NCI-H1092 (cell line): ENCODE measurements at places on chromosomes 4 and X.
A peak's percentile ranks its signal among the peaks of the same experiment; 100 is the strongest.

- no peak for DNase-seq
These were observed 125.1 kb downstream of the NSUN7 start for GRCh38 chr4:40874901-40875300.

DNA sequence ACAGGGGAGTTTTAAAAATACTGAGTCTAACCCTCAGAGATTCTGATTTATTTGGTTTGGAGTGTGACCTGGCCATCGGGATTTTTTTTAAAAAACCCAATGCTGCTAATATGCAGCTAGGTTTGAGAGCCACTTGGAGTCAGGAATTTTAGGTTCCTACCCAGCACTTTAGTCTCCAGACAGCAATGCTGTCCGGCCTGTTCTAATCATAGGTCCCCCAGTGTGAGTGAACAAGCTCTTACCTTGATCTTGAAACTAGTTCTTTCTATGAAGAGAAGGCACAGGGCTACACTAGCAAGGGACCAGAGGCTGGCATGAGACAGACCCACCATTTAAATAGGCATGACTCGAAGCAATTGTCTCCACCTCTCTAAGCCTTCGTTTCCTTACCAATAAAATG lies 103.5 kb downstream of the SMIM20 start:
- no peak for DNase-seq

GRCh38 chr4:165058666-165059065 lies 5.0 kb downstream of the TRIM75 start:
- no peak for DNase-seq

GRCh38 chr4:90403781-90404180 lies 276.6 kb downstream of the CCSER1 start:
- DNase-seq = no peak

GRCh38 chr4:3747581-3747904 lies 18.6 kb upstream of the ADRA2C start:
- DNase-seq = no peak

GRCh38 chr4:84146300-84146959 lies 352.7 kb downstream of the NKX6-1 start:
- DNase-seq = no peak

GRCh38 chr4:13829457-13829856 lies 201.9 kb upstream of the BOD1L1 start:
- DNase-seq = no peak

DNA sequence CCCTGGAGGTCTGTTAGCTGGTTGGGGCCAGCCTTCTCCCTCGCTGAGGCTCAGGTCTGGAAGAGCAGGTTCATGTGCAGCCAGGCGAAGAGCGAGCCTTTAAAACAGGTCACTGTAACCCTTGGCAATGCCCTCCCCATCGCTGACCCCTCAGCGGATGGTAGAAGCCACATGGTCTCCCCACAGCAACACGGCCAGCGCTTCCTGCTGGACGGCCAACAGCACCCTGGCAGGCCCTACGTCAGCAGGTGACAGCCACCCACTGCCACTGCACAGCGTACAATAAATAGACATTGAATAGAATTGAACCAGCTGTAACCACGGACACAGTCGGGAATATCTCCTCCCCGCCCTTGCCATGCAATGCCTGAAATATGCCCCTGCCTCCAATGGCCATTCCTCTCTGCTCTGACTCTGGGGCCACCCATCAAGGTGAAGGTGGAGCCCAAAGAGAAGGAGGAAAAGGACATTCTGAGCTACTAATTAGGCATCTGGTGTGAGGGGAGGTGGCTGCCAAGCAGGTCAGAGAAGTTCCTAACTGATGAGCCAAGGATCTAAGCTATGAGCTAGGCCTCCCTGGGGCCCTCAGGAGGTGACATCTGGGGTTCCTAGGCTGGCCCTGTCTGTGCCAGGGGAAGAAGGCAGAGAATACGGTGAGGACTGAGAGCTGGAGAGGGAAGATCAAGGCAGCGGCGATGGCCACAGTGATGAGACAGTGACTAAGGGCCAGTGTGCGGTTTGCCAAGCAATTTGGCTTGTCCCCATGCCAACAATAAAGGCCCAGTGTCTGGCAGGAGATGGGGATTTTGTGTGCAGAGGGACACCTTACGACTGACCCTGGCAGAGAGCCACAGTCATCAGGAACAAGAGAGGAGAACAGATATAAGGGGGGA lies 202.3 kb downstream of the BCOR start:
- peak; percentile 69 for DNase-seq

DNA sequence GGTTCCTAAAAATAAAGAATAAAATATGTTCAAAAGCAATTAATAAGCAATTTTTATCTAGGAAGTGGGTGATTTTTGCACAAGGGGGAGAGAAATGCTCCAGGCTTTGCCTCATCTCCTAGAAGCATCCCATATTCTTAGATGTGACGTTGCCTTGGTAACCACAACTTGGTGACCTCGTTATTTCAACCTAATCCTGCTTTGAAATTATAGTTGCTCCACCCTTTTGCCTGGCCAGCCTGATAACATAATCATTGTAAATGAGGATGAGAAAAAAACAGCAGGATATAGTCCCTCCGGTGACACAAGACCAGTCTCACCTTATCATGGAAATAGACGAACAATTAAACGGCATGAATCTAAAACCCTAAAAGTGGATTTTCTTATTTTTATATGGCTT lies 194.4 kb downstream of the QDPR start:
- DNase-seq = no peak

DNA sequence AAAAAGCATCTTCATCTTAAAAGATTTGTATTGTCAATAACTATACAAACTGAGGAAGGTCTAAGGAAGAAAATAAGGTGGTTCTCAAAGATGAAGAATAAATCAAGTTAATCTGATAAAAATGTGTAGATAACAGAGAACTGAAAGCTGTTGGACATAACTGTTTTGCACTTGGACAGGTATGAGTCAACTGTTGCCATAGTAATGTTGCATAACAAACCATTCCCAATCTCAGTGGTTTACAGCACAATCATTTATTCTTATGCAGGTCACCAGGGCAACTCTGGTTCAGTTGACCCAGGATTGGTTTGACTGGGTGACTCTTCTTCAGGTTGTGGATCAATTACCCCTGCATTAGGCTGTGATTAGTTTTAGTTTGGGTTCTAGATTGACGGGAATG lies 2197.7 kb downstream of the ARAP2 start:
- DNase-seq = no peak

DNA sequence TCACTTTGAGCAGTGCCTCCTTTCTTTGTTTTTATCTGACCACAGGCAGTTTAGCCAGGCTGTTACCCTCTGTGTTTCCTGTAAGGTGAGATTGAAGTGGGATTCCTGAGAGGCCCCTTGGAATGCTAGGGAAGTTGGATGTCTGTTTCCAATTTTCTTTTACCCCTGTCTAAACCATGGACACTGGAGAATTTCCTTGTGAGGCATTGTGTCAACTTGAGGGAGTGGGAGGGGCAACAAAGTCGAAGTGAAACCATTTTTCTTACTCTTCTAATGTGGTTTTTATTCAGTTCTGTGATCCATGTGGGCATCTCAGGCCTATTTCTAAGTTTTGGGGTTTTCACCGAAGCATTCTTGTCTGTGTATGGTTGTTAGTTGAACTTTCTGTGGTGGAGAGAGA lies 296.1 kb upstream of the UGT8 start:
- no peak for DNase-seq

- no peak for DNase-seq
These were observed 427.7 kb upstream of the MAGEB2 start for GRCh38 chrX:29787656-29788055.

GRCh38 chrX:136453114-136453513 lies 34.6 kb upstream of the BRS3 start:
- no peak for DNase-seq

DNA sequence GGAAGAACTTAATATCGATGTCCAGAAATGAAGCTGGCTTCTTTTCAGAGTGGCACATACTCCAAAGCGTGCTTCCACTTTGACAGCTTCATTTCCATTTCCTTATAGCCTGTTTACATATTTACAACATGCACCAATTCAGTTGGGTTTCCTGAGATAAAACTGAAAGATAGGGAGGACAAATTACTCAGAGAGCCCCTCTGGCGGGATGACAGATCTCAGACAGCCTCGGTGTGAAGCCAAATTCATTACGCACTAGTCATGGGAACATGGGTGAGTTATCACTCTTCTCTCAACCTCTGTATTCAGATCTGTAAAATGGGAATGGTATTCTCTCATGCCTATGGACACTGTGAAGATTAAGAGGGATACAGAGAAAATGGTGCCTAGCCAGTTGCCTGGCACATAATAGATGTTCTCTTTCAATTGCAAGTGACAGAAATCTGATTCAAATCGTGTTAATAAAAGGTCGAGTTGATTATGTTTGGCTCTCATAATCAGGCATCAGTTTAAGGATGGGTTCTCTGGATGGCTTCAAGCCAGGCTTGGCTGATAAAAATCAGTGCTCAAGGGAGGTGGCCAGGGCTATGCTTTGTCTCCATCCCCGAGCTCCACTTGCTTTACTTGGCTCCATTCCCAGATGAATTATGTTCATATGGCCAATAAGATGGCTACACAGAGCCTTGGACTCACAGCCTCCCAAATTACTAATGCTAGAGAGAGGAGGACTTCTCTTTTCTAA lies 132.2 kb upstream of the C1QTNF7 start:
- DNase-seq = peak; percentile 57

DNA sequence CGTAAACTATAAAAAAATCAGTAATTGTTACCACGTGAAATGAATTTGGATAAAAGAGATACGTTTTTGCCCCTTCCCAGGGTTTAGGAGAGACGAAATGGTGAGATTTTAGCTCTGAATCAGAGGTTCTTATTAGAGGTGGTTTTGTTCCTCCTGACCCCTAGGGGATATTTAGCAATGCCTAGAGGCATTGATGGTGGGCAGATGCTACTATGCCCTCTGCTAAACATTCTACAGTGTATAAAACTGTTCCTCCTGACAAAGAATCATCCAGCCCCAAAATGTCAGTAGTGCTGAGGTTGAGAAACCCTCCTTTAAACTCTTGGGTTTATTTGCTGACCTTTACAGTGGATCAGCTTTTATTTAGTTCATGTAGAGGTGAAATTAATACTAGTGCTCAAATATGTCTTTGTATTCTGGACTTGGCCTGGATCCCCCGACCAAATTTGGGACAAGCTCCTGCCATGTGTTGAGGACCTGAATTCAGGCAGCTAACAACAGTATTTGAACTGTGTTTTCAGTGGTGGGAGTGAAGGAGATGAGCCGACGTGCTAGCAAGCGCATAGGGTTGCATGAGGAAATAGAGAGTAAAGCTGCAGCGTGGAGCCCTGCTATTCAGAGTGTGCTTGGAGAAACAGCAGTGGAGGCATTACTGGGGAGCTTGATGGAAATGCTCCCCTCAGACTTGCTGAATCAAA lies 126.1 kb downstream of the PTTG2 start:
- DNase-seq = no peak

GRCh38 chr4:175351473-175351872 lies 433.3 kb downstream of the ADAM29 start:
- DNase-seq = no peak

DNA sequence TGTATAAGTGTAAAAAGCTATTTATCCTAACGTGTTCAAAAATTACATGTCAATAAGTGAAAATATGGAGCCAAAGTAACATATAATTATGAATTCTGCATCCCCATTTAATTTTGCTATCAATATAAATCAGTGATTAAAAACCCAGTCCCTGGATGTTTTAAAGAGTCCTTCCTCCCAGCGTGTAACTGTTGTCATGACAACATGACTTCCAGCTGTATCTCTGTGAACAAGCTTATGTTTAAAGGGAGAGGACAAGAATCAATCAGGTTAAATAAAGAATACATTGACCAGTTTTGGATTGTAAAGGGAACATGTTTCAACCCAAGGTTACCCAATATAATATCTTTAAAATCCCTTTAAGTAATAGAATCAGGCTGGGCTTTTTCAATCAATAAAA lies 219.7 kb downstream of the NSUN7 start:
- DNase-seq = no peak

GRCh38 chrX:15430076-15430475 lies 45.9 kb upstream of the VEGFD start:
- no peak for DNase-seq

DNA sequence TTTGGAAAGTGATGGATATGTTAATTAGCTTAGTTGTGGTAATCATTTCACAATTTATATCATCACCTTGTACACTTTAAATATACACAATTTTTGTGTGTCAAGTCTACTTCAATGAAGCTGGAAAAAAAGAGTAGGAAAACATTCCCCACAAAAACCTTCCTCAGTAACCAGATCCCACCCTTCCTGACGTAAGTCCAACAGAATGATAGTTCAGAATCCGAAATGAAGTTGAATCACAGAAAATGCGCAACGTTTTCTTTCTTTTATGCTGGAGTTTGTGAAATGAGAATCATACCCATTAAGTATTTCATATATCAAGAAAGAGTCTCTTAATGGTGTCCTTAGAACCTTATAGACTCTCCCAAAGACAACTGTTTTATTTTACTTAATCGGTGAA lies 292.9 kb downstream of the USP46 start:
- no peak for DNase-seq

DNA sequence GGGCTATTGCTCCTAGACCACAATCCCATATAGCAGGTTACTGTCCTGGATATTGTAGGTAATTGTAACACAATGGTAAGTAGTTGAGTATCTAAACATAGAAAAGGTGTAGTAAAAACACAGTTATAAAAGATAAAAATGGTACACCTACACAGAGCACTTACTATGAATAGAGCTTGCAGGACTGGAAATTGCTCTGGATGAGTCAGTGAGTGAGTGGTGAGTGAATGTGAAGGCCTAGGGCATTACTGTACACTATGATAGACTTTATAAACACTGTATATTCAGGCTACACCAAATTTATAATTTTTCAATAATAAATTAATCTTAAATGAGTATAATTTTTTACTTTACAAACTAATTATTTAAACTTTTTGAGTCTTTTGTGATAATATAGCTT lies 425.7 kb downstream of the PABPC4L start:
- no peak for DNase-seq

GRCh38 chr4:8301851-8302730 lies 32.5 kb downstream of the HTRA3 start:
- DNase-seq = no peak

- no peak for DNase-seq
These were observed 395.3 kb upstream of the CPEB2 start for GRCh38 chr4:14607001-14607400.

GRCh38 chr4:53863158-53863557 lies 201.2 kb downstream of the CHIC2 start:
- no peak for DNase-seq

GRCh38 chr4:26080870-26081628 lies 167.0 kb downstream of the SMIM20 start:
- no peak for DNase-seq

GRCh38 chr4:176889776-176890175 lies 97.1 kb upstream of the VEGFC start:
- DNase-seq = no peak

- DNase-seq = no peak
These were observed 315.6 kb upstream of the SMIM31 start for GRCh38 chr4:164438321-164438720.

DNA sequence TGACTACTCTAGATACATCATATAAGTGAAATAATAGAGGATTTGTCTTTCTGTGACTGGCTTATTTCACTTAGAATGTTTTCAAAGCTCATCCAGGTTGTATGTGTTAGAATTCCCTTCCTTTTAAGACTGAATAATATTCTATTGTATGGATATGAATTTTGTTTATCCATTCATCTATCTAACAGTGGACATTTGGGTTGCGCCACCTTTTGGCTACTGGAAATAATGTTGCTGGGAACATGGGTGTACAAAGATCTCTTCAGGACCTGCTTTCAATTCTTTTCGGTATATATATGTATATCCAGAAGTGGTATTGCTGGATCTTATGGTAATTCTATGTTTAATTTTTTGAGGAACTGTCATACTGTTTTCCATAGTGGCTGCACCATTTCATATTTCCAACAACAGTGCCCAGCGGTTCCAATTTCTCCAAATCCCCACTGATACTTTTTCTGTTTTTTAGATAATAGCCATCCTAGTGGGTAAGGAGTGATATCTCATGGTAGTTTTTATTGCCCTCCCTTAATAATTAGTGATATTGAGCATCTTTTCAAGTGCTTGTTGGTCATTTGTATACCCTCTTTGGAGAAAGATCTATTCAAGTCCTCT lies 3.4 kb upstream of the SCD5 start:
- DNase-seq = no peak
